ENCODE measurements at places on chromosomes 1 and 21.

- DNase-seq = no peak
Observed at GRCh38 chr21:30189773-30190172, 23.2 kb upstream of the CLDN17 start.

DNA sequence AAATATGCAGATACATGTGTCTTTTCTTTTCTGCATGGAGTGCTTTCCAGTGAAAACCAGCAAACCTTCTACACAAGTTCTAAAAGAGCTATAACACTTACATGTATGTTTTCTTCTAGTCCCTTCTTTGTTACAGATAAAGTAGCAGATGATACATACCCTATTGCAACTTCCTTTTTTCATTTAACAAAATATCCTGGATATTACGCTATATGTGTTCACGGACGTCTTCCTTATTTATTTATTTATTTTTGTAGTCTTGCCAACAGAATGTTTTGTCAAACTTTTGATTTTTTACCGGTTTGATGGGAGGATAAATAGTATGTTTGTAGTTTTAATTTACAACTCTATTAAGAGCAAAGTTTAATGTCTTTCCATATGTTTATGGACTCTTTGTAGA is 5.2 kb upstream of the GALNT2 start:
- no peak for DNase-seq

DNA sequence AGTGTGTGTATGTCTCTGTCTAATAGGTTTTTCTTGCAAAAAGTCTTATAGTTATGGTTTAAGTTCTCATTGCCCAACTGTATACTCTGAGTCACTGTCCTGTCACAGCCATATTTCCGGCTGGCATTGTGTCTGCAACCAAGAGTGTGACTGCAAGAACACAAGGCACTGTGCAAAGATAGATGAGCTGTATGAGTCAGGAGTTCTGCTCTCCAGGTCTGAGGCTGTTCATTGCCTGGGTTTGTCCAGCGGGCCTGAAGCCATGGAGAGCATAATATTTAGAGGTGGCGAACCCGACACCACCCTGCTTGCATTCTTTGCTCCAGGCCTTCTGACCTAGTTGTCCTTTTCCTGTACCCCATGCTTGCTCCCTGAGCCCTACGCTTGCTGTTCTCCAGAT is 50.9 kb upstream of the CNIH3 start:
- no peak for DNase-seq

- no peak for DNase-seq
Observed at GRCh38 chr1:226548256-226549093, at the start of gene STUM. Gene STUM, plus strand, starts transcription at chr1:226548764. Its CDS starts 141 bp downstream, at chr1:226548905.

DNA sequence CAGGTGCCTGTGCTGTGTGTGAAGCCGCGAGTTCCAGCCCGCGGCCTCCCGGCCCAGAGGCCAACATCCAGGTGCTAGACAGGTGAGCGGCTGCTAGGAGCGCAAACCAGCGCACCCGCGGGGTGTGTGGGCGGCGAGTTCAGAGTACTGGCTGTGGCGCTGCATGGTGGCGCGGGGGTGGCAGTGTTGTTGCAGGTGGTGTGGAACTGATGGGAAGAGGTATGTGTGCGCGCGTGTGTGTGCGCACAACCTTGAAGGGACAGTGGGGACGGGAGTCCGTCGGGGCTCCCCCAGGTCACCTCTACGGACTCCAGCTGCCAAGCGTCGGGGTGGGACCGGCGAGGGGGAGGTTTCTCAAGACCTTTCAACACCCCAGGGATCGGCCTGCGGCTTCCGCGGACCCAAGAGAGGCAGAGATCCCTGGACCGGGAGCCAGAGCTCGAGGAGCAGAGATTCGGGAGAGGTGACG is 433 bp upstream of the DMBX1 start:
- DNase-seq = peak; percentile 74

DNA sequence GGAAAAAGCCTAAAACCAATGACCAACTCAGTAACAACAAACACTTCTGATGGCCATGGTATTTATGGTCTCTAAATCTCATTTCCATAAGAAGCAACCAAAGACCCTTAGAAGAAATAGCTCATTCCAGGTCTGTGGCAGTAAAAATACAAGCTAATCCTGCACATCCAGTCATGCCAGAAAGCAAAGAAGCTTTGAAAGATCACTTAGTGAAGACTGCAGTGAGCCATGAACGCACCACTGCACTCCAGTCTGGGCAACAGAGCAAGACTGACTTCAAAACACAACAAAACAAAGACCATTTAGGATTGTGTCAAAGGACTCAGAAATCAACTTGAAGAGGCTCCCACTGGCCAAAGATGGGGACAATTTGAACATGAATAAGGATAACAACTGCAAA is 18.4 kb upstream of the ELK4 start:
- DNase-seq = no peak

- DNase-seq = no peak
Observed at GRCh38 chr1:61377242-61377958, 295.0 kb downstream of the NFIA start.

GRCh38 chr1:3093898-3094626 is 25.1 kb downstream of the PRDM16 start:
- no peak for DNase-seq

GRCh38 chr1:31108861-31109260 is 43.3 kb upstream of the PUM1 start:
- no peak for DNase-seq

- no peak for DNase-seq
Observed at GRCh38 chr1:116445534-116445933, 72.5 kb downstream of the ATP1A1 start.

DNA sequence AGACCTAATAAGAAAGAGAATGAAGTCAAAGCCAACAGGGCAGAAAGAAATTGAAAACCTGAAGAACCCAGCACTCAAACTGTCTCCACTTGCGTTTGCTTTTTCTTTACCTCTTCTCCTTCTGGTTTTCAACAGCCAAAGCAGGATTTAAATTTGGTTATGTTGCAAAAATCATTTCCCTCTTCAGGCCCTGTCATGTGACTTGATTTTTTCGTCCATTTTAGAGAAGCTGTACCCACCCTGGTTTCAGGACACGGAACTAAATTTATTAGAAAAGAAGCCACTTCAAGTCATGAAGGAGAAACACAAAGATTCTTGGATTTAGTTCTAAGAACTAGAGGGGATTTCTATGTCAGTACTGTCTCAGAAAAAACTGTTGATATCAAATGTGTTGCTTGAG is 1.0 kb upstream of the SYNJ1 start:
- DNase-seq = no peak

DNA sequence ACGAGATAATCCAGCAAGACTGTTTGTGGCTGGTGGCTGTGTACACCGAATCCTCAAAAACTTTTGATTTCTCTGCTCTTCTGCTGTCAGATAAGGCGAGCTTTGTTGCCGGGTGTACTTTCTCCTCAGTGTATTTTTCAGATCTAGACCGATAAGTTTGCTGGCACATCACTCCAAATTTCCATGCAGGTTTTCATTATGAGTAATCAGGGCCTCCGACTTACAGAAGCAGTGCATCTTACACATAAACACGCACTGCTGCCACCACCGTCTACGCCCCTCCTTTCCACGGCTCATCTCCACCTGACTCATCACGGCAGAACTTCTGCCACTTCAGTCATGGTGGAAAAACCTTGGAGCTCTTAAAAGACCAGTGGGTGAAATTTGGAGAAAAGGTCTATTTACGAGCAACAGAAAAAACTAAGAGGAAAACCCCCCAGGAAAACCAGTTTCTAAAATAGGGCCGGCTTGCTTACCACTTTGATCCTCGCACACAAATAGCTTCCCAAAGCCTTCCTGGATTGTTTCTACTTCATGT is 7.7 kb downstream of the ZBTB21 start:
- peak; percentile 91 for DNase-seq

DNA sequence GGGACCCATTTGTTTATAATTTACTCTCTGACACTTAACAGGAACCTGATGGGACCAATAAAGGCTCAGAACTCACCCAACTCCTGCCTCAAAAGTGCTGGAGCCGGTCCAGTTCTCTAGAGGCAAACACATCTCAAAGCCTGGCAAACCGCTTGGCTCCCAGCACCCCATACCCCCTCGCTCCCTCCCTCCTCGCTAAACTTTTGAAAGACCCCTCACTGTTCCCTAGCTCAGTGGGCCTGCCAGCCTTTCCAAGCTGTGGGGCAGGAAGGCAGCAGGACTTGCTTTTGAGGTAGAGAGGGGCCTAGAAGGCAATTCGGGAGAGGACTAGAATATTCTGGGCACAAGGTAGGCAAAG is 40.2 kb downstream of the PAX7 start:
- no peak for DNase-seq

DNA sequence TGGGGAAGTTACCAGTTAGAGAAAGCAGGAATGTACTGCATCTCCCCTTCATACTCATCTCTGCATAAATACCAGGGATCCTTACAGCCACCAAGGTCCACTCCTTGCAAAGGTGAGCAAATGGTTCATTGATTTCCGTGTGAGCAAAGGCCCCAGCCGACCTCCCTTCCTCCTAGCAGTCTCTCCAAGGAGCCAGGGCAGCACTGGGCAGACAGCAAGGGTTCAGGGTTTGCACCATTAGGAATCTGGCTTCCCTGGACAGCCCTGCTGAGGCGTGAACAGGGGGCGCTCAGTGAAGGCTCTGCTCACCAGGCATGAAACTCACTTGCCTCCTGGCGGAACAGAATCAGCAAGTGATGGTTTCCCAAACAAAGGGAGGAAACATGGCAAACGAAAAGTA is 65.7 kb downstream of the MRPL37 start:
- no peak for DNase-seq

DNA sequence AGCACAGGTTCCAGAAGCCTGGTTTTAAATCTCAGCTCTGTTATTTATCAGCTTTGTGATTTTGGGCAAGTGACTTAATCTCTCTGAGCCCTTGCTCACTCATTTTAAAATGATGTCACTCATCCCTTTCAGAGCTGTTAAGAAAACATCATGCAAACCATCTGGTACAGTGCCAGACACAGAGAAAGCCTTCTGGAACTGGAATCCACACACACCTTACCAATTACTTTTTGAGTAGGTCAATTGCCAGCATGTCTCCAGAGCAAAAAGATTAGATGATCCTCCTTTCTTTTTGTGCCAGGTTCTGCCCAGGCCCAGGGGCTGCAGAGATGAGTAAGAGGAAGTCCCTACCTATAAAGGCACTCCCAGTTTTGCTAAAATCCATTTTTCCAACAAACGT is 61.3 kb downstream of the ROR1 start:
- no peak for DNase-seq

GRCh38 chr1:201655910-201656309 is 117.0 kb downstream of the NAV1 start:
- DNase-seq = no peak

DNA sequence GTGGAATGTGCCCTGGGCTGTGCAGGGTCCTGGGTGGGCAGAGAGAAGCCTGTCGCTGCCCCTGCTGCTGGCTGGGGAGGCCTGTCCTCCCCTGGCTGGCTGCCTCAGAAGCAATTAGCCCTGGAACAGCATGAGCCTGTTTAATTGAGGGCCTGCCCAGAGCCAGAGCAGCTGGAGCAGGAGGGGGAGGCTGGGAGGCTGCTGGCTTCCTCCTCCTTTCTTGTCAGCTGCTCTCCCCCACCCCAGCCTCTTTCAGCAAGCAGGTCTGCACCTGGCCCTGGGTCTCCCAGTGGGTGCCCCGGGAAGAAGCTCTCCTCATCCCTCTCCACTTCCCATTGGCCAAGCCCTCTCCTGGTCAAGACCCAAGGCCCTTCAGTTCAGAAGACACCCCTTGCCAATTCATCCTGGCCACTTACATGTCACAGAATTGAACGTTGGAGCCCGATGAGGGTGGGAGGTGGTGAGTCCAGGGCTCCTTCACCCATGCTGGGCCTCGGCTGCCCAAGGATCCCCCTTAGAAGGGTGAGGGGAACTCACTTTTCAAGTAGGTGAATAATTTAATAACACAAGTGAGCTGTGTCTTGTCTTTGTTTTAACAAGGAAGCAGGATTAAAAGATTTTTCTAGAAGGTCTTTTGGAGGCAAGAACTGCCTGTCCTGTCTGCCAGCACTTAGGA is 13.2 kb downstream of the AMPD2 start:
- DNase-seq = no peak

DNA sequence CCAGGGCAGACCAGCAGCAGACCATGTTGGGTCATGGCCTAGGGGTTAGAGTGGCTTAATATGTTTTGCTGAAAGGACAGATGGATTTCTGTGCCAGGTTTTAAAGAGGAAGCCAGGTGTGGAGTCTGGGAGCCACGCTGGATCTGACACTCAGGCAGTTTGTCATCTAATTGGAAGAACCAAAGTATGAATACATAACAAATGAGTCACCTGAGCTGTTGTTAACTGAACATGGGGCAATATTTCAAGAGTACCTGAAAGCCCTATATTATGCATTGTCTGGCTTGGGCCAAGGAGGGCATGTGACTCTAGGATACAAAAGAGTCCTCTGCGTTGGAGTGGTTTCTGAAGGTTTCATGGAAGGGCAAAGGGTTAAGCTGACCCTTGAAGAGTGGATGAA is 70.6 kb downstream of the LMO4 start:
- no peak for DNase-seq

- DNase-seq = no peak
Observed at GRCh38 chr1:170145770-170146676, at the start of gene NTMT2. Gene NTMT2, plus strand, starts transcription at chr1:170145959. Its CDS starts 149 bp downstream, at chr1:170146108.

GRCh38 chr1:245179706-245180105 is 24.9 kb downstream of the KIF26B start:
- DNase-seq = no peak

- no peak for DNase-seq
Observed at GRCh38 chr1:59434336-59434735, 137.4 kb downstream of the FGGY start.

DNA sequence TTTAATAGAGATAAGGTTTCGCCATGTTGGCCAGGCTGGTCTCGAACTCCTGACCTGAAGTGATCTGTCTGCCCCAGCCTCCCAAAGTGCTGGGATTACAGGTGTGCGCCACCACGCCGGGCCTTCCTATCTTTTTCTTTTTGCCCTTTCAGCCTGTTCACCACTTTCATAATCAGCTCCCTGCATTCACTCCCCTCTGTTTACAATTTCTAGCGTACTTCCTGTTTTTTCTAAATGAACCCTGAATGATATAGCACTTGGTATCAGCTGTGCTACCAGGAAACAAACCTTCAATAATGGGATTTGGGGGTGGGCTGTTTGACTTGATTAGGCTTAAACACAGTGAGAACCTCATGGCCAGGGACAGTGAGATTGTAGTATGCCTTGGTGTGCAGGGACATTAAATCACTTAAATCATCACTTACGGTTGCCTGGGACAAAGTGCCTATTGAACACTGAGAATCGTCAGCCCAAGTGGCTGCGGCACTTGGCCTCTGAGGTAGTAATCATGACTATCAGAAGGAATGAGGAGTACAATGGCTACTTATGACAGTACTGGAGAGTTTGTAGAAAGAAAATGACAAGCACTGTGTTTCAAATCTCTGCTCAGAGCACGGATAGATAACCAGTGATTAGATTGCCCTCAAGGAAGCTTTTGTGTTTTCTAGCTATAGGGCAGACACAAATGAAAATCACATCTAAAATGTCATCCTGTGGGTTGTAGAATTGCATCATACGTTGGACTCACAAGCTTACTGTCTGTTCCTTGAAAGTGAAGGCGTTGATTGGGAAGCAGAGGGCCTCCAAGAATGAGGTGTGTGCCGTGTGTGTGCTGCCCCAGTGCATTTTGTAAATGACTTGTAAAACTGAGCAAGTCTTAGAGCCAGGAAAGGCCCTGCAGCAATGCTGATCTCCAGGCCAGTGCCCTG is 661.8 kb downstream of the MATN1 start:
- no peak for DNase-seq

- DNase-seq = no peak
Observed at GRCh38 chr1:205470131-205470530, 14.3 kb upstream of the BLACAT1 start.

- no peak for DNase-seq
Observed at GRCh38 chr21:41373253-41373652, 11.4 kb downstream of the MX2 start.

GRCh38 chr21:33380483-33380998 is 22.7 kb upstream of the IFNGR2 start:
- DNase-seq = peak; percentile 95

GRCh38 chr1:87983841-87984240 is 655.2 kb downstream of the LMO4 start:
- no peak for DNase-seq
